KG1 (cell line): ENCODE measurements at places on chromosomes 7 and 10.

GRCh38 chr10:13095929-13096328, 4.0 kb upstream of the OPTN start:
- no peak for DNase-seq

GRCh38 chr10:99534450-99534938, 1.8 kb downstream of the NKX2-3 start:
- no peak for DNase-seq

DNA sequence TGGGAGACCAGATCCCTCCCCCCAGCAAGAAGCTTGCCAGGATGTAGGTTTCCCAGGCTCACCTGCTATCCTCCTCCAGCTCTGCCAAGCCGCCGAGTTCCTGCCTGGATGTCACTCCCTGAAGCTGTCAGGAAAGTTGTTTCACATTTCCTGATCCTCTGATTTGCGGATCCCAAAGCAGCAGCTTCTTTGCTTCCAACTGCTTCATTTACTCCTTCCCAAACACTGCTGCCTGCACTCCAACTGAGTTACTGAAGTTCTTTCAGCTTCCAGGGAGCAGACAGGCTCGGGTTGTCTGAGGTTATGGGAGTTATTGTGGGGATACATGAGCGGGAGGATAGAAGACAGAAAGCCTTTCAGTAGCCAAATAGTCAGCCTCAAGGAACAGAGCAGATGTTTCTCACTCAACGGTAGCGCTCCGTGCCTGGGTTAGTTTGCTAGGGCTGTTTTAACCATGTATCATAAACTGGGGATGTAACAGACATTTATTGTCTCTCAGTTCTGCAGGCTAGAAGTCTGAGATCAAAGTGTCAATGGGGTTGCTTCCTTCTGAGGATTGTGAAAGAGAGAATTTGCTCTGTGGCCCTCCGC, 516.0 kb downstream of the REEP3 start:
- no peak for DNase-seq

- DNase-seq: no peak
Observed at GRCh38 chr7:42574685-42575084, 337.2 kb downstream of the C7orf25 start.

DNA sequence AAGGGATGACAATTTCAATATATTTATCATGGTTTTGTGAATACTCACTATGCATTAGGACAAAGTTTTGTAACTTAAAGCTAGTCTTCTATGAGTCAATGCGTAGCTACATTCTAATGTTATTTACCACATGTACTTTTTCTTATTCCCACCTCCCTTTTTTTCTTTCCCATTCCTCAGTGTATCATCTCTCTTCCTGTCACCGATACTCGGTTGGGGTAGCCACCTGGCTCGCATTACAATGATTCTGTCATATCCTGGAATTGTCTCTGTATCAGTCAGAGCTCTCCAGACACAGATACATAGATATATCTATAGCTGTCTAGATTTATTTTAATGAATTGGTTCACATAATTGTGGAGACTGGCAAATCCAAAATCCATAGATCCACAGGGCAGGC, 9.8 kb upstream of the RALA start:
- DNase-seq: no peak

- no peak for DNase-seq
Observed at GRCh38 chr7:22864855-22865601, 42.4 kb upstream of the TOMM7 start.

DNA sequence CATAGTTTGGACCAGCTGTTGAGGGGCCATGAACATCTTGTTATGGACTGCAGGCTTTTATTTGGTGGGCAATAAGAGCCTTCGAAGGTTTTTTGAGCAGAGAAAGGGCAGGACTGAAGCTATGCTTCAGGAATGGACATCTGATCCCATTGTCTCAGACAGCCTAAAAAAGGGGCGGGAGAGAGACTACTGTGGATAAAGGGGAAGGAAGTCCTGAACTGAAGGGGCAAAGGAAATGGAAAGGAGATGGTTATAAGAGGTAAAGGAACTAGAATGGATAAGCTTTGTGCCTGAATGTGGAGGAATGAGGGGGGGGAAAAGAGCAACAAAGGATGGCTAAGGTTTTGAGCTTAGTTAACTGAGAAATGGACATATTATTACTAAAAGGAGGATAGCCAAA, 172.5 kb downstream of the SKAP2 start:
- no peak for DNase-seq

GRCh38 chr7:124364283-124364682, 331.4 kb upstream of the TMEM229A start:
- no peak for DNase-seq

DNA sequence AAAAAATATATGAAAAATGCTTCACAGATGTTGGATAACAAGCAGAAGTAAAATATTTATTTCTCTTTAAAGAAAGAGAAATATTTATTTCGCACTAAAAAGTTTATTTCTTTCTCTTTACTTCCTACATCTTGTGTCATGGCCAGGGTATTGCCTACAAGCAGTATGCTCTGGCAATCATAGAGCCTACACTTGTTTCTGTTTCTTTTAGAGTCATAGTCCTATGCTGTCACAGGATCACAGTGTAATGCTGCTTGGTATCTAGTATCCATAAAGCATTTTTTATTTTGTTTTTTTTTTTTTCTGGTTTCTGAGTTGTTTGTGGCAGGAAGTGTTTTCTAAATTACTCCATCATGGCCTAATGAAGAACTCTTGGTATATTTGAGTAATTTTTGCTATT, 116.0 kb downstream of the ATRNL1 start:
- DNase-seq: no peak

DNA sequence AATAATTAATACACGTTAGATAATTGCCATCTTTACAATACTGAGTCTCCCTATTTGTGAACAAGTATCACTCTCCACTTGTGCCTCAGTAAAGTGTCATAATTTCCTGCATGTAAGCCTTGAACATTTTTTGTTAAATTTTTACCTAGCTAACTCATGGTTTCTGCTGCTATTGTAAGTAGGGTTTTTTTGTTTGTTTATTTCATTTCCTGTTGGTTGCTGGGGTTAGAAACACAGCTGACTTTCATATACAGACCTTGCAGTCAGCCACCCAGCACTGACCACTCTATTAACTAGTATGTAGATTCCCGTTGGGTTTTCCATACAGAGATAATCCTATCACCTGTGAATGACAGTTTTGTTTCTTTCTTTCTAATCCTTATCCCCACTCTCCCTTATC, 133.3 kb downstream of the MPP7 start:
- DNase-seq: no peak

DNA sequence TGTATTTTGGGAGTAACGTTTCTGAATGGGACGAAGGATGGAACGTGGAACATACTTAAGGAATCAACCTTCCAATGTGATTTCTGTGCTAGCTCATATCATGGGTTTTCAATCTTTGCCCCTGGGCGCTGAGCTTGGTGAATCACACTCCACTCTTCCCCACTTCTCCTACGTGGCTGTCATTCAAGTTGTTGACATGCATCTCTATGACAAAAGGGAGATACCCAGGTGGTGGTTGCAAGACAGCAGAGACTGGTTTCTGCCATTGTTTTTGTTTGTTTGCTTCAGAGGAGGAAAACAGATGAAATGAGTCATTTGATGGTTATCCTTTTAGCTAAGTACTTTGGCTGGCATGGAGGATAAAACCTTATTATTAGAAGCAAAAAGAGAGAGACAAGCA, 573.9 kb downstream of the GATA3 start:
- no peak for DNase-seq

DNA sequence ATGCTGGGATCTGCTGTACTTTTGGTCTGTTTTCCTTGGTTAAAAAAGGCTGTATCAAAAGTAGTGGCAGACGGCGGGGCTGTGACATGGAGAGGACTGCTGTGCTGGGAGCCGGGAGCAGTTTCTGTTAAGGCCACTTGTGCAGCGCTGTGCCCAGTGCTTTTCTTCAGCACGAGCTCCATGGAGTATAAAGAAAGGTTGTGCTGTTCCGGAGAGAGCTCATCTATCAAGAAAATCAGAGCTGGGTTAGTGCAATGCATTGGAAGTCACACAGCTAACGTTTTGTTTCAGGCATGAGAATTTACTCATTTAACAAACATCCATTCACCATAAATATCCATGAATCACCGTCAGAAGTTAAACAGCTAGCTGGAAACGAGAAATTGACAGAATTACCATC, 62.0 kb downstream of the KIAA1549 start:
- DNase-seq: no peak

DNA sequence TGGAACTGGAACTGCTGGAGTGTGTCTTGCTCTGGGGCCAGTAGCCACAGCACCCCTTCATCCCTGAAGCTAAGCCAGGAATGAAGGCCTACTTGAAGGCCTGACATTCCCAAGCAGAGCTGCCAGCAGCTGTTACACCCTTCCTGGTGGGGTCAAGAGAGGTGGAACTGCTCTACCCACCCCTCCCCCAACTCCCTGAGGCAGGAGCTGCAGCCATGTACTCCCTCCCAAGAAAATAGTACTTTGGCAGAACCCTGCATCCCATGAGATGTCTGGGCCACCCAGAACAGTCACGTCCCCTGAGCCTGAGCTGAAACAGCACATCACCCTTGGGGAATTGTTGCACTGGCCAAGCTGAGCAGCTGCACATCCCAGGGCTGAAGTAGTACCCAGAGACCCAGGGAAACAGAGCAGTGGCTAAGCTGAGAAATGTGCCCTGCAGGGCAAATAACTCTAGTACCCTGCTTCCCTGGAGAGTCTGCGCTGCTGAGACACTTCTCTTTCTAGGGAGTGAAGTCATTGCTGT, 63.4 kb upstream of the PLA2G12B start:
- no peak for DNase-seq

GRCh38 chr7:82294382-82294784, 149.2 kb downstream of the CACNA2D1 start:
- no peak for DNase-seq

DNA sequence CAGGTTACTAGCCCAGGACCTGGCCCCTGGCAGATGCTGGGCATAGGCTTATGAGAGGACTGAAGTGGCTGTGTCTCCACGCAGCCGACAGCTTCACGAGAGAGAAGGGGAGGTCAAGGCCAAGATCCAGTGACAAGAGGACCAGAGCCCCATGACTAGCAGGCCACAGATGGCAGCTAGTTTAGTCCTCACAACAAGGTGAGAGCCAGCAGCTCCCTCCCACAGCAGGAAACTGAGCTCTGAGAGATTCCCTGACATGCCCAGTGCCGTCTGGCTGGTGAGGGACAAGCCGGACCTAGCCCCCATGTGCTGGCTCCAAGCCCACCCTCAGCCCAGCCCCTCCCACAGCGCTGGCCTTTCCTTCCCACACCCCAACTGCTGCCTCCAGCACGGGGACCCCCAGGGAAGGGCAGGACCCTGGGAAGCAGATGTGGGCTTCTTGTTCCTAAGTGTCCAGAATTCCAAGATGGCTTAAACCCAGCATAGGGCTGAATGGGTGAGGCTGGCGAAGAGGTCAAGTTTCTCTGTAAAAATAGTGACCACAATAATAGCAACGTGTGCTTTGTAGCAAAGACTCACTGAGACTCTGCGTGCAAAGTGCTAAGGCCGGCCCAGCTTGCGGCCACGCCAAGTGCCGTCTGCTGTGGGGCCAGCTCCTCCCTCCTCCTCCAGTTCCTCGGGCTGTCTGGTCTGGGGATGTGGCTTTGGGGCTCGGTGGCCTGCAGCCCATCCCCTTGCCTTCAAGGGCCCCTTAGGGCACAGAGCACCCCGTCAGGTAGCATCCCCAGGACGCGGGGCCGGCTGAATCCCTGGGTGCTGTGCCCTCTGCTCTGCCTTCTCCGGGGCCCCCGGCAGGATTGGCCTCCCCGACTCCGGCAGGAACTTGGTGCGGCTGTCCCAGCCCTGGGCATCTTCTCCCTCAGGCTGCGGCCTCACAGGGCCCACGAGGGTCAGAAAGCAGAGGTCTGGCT, 7.8 kb upstream of the FAM20C start:
- no peak for DNase-seq

DNA sequence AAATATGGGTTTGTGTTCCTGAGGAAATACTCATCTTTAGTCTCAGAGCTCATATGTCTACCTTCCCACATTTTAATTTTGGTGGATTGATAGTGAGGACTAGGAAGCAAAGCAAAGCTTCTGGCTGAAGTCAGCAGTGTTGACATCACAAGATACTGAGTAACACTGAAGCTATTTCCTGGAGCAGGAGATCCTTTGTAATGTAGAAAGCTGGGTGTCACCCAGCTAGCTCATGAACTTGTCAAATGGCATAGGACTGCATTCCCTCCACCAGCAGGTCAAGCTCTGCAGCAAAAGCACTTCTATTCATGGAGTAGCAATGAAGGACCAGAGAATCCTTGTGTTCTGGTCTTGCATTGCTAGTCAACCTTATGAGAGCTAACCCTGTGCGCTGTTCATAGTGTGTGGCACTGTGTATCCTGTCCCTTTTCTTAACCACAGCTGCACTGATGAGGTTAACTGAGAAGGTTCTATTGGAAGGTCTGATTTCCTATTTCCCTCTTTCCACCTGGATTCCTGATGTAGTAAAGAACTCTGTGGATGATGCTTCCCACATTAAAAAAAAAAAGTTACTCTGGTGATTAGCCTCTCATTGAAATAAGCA, 94.8 kb upstream of the ZNF804B start:
- DNase-seq: no peak

- no peak for DNase-seq
Observed at GRCh38 chr7:94149789-94150545, 145.8 kb upstream of the BET1 start.

GRCh38 chr7:130513447-130513846, 21.6 kb downstream of the MEST start:
- DNase-seq: no peak

DNA sequence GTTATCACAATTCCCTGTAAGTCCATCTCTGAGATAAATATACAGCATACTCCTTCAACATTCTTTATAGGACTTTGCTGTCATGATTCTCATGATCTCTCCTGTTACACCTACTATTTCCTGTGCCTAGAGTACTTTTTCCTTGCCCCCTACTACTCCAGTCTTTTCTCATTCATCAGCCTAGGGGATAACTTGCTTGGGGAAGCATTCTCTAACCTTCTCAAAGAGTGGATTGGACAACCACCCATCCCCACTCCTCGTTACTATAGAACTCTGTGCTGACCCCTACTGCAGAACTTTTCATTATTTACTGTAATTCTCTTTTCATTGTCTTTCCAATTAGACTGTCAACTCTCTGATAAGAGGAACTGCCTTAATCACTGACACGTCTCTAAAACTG, 57.4 kb upstream of the TFEC start:
- no peak for DNase-seq

GRCh38 chr10:87895430-87895829, 32.0 kb downstream of the PTEN start:
- no peak for DNase-seq

GRCh38 chr10:76388321-76389023, 957.0 kb downstream of the LRMDA start:
- no peak for DNase-seq

DNA sequence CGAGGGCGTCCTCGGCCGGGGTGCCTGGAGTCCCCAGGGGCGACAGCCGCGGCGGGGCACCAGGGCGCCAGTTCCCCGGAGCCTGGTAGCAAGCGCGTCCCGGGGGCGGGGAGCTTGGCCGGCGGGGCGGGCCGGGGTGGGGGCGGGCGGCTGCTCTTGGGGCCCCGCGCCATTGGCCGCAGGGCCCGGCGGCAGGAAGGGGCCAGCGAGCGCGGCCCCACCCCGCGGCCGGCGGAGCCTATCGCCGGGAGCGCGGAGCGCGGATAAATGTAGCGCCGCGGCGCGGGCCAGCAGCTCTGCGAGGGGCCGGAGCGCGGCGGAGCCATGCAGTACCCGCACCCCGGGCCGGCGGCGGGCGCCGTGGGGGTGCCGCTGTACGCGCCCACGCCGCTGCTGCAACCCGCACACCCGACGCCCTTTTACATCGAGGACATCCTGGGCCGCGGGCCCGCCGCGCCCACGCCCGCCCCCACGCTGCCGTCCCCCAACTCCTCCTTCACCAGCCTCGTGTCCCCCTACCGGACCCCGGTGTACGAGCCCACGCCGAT, at the start of gene HHEX:
Gene HHEX, plus strand, starts transcription at position 293 of the 548 bp plus-strand sequence. Its CDS starts 32 bp downstream, at position 325.
- DNase-seq: peak; percentile 65

- no peak for DNase-seq
Observed at GRCh38 chr10:63930584-63930983, 409.4 kb downstream of the REEP3 start.
